Astrocyte (in vitro differentiated cells and primary cell): ENCODE measurements at places on chromosomes 6 and 20. TPM values are rescaled to one million over a fixed set of nuclear protein-coding genes. Genes with fewer than 3 reads are reported as not detected.

GRCh38 chr6:143743301-143744166, 65.8 kb downstream of the PHACTR2 start:
- peak; percentile 16 for DNase-seq

DNA sequence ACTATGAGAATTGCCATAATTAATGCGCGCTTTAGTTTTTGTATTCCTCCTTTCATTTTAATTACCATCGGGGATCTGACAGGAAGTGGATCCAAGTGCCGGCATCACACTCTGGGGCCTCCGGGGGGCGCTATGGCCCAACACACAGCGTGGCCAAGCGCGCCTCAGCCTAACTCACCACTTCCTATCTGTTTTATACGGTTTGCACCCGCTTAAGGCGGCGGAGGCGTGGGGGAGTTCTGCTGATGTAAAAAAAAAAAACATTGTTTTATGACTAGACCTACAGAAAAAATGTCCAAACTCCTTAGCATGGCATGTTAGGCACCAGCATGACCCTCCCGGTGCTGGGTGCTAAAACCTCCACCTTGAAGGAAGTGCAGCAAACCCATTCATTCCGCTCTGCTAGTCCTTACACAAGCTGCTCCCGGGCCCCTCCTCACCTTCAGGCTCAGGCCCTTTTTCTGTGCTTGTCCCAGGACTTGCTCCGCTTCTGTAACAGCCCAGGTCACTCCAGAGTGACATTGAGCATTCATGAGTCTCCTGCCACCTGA, 4.5 kb upstream of the EBF4 start:
- DNase-seq, result no peak

DNA sequence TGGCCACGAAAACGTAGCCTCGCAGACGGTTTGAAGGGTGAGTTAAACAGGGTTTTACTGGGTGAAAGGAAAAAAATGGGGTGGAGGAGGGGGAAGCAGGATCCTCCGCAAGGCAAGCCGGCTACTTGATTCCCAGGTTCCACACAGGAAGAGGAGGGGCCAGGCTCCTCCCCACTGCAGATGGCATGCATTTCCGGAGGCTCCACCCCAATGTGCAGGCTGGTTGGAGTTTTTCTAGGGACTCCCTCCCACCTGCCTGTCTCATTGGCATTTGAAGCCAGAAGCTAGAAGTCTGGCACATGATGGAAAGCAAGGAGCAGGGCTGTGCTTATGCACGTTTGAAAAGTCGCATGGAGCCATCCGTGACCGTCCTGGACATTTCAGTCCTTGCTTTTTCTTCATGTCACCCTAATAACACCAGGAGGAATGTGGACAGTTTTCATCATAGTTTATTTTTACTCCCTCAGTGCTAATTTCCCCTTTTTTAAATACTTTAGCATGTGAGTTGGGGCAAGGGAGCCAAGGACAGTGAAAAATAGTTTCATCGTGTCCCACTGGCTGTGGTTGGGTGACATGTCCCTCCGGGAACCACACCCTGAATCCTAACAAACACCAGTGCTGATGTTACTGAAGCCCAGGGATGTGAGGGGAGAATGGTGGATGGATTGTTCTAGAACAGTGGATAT, 100.1 kb upstream of the INSM1 start:
- DNase-seq, result no peak

DNA sequence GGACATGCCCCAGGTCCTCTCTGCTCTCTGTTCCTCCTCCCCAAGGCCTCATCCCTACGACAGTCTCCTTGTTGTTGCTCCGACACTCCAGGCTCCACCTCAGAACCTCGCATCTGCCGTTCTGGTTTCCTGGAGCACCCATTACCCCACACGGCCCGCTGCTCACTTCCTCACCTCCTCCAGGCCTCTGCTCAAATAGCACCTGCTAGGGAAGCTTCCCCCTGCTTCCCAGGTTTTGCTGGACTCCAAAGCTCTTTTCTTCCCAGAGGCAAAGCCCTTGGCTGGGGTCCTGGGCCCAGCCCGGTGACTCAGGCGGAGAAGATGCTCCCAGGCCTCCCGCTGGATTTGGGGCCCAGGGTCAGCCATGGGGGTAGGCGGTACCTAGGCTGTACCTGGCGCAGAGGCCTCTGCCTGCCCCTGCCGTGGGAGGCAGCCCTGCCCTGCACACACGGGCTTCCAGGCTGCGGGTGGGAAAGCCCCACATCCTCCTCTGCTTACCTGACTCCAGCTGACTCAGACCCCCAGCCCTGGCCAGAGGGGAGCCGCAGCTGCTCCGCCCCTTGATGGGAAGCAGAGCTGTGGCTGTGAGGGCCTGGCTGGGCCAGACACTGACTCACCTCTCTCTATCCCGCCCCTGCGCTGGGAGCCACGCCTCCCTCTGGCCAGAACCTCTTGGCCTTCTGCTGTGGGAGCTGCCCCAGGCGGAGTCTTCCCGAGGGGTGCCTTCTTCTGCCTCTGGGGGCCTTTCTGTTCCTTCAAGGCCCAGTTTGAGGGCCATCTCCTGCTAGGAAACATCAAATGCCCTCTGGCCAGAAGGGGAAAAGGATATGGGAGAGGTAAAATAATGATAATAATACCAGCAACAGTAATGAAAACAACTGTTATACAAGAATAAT, 130.5 kb downstream of the CEBPB start:
- peak; percentile 96 for DNase-seq

DNA sequence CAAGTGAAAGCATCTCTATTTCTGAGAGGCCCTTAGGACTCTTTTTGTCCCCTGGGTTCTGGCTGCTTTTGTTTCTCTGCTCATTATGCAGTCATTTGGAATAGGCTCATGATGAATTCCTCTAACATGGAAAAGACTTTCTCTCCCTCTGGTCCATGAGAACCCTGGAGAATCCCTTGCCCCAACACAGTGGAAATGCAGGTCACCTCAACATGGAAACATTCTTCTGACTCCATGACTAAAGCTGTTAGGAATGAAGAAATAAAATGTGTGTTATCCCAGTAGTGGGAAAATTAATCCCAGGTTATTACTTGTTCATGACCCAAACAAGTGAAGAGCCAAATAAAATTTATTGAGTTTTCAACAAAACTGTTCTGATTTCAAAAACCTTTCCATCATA, 458.6 kb downstream of the EPM2A start:
- peak; percentile 25 for DNase-seq

GRCh38 chr20:20683481-20684321, 28.7 kb downstream of the RALGAPA2 start:
- DNase-seq, result no peak

GRCh38 chr6:35047265-35048011, 93.7 kb downstream of the TCP11 start:
- DNase-seq, result peak; percentile 58

DNA sequence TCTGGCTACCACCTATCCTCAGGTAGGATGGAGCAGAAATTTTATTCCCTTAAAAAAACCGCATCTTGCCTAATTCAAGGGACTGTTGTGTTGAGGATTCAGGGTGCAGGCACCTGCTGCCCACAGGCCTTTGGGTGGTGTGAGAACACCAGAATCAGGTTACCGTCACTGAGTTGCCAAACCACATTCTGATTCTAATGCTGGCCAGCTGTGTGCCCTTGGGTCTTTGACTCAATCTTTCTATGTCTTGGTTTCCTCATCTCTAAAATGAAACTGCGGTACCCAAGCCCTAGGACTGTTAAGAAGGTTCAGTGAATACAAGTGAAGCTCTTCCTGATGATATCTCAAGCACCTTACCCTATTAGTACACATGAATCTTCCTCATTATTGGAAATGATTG, 827.3 kb downstream of the DHX35 start:
- DNase-seq, result no peak

DNA sequence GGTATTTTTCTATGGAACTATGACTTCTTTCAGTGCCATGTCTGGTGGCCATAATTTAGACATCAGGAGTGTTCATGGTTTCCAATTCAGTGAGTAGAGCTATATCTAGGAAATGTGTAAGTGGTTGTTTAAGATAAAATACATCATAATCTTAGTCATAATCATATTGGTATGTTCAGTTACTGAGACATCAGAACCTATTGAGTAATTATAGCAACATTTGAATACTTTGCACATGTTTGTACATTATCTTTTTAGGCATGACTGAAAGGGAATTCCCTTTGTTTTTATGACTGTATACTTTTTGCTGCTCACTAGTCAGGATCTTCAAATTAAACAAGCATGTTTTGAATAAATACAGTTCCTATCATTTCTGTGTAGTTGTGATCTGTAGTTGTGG, 64.0 kb downstream of the STXBP5 start:
- no peak for DNase-seq

DNA sequence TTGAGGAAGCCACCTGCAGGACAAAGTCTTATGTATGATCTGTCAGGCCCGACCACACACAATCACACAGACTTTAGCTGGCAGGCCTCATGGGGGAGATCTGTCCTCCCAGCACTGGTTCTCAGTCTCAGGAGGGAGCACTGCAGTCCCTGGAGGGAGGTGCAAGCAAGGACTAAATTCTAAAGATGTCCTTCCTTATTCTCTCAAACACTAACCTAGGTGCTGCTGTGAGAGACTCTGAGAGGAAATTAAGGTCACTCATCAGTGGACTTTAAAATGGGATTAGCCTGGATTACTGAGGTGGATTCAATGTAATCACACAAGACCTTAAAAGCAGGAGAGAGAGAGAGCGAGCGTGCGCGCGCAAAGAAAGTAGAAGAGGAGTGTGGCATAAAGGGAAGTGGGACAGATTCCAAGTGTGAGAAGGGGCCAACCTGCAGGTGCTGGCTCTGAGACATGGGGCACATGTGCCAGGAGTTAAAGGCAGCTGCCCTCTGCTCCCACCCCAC, 14.3 kb downstream of the GLO1 start:
- no peak for DNase-seq

DNA sequence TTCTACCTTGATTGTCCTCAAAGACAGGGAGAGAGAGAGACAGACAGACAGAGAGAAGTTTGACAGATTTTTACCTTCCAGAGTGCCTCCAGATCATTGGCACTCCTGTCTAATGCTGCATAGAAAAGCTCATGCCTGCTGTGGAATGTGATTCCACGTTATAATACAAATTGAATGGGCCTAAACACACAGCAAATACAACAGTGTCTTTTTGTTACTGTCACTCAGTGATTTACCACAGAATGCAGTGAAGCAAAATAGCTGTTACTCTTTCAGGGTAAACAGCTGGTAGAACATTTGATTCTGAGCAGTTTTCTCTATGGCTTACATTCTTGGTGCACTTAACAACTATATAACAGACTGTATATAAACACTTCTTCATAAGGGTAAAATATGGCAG, 558.7 kb downstream of the LMBRD1 start:
- no peak for DNase-seq

- peak; percentile 35 for DNase-seq
These were observed 187.5 kb downstream of the EDN1 start for GRCh38 chr6:12477616-12478015.

DNA sequence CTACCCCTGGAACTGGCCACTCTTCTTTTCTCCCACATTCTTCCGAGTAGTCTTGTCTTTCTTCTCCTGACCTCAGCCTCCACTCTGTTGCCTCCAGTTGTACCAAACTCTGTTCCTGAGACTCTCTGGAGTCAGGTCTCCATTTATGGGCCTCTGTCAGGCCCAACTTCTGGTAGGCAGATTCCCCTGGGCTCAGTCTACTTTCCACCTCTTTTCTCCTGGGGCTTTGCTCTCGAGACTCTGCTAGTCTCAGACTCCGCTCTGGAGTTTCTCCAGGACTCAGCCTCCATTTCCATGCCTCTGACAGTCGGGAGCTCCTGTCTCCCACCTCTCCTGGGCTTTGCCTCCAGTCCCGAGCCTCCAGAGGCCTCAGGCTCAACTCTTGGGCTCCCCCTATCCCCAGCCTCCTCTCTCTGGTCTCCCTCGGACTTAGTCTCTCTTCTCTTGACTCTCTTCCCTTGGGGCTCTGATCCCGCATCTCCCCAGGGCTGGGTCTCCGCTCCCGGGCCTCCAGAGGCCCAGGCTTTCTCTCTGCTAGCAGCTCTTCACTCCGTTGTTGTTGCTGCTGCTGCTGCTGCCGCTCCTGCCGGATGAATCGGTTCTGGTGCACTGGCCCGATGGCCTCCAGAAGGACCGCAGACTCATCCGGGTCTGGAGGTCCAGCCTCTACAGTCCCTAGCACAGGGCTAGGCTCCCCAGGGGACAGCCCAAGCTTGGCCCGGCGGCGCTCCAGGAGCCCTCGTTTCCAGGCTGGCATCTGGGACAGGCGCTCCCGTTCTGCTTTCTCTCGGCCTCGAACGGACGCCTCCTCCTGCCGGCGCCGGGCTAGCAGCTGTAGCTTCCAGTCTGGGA, 1.1 kb downstream of the PPP1R18 start:
- no peak for DNase-seq

DNA sequence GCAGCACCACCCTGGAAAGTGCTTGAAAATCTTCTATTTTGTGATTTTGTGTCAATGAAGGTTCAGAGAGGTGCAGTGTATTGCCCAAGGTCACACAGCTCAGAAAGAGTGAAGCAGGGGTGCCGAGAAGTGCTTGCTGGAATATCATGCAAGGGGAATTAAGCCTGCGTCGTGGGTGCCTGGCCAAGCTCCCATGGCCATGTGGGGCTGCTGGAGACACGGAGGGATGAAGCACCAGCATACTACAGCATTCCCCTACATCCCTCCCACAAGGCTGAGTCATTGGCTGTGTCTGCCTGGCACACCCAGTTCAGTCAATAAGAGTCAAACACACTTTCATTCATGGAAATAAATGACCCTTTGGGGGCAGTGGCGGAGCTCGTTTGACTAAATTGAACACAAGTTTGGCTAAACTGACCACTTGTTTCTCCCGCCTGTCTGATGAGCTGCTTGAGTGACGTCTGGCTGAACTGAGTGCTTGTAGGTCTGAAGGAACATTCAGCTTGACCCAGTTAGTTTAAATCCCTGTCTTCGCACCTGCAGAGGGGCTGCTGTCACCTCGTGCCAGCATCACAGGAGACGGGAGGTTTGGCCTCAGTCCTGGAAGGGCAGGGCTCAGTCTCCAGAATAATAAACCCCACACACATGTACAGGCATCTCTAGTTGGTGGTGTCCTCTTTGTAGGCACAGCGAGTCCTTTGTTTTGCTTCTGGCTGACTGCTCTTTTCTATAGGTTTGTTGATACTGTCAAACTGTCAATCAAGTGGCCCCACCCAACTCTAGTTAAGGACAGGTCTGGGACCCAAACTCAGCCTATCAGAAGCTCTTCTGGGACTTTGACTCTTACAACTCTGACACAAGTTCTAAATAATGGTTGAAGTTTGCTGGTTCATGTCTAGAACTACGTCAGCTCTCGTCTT, 8.4 kb upstream of the TGM2 start:
- DNase-seq, result peak; percentile 93

DNA sequence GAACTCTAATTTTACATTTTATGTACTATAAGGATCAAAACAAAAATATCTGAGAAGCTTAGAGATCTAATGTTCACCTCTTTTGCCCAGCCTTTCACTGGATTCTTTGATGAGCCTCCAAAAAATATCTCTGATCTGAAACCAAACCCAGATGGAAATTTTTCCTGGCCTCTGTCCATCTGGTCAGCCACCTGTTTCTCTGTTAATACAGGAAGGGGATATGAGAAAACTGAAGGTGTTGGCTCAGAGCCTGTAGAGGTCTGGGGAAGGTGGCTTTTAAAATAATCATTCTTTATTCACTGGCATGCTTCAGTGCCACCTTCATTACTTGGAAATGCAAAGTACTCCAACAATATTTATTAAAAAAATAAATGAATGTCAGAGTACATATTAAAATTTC, 8.5 kb upstream of the MCM3 start:
- DNase-seq, result no peak

GRCh38 chr20:53084408-53084997, 112.3 kb downstream of the TSHZ2 start:
- DNase-seq, result no peak

REM1 gene
- not detected in 2 replicates for total RNA-seq

FNDC11 gene
- total RNA-seq, result 0.19 and 0.20 TPM in 2 replicates

CASS4 gene
- total RNA-seq, result 2.3 and 2.5 TPM in 2 replicates

RIN2 gene
- 21.2 and 22.8 TPM in 2 replicates for total RNA-seq

FUCA2 gene
- total RNA-seq, result 58.7 and 64.0 TPM in 2 replicates

SLC26A8 gene
- total RNA-seq, result not detected in 2 replicates

ZNF341 gene
- 1.9 and 2.0 TPM in 2 replicates for total RNA-seq

MCHR2 gene
- total RNA-seq, result not detected in 2 replicates
